ENCODE measurements at places on chromosomes 2 and 18.

- DNase-seq = no peak
These were observed 601.8 kb upstream of the ID2 start for GRCh38 chr2:8080063-8080462.

GRCh38 chr2:172084395-172084644 is 987 bp upstream of the DLX1 start:
- DNase-seq = no peak

GRCh38 chr18:23951206-23951605 is 63.3 kb upstream of the TTC39C start:
- DNase-seq = no peak

DNA sequence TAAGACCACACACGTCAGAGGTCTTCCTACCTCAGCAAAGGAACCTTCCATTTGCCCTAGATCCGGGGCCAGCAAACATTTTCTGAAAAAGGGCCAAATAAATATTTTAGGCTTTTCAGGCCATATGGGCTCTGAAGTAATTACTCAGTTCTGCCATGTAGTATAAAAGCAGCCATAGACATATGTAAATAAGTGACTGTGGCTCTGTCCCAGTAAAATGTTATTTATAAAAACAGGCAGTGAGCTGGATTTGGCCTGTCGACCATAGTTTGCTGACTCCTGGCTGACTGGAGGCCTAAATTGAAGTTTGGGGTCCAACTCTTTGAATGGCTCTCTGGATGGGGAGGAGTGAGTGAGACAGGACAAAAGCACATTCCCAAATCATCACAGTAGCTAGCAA is 49.5 kb downstream of the ABCB11 start:
- DNase-seq = no peak

DNA sequence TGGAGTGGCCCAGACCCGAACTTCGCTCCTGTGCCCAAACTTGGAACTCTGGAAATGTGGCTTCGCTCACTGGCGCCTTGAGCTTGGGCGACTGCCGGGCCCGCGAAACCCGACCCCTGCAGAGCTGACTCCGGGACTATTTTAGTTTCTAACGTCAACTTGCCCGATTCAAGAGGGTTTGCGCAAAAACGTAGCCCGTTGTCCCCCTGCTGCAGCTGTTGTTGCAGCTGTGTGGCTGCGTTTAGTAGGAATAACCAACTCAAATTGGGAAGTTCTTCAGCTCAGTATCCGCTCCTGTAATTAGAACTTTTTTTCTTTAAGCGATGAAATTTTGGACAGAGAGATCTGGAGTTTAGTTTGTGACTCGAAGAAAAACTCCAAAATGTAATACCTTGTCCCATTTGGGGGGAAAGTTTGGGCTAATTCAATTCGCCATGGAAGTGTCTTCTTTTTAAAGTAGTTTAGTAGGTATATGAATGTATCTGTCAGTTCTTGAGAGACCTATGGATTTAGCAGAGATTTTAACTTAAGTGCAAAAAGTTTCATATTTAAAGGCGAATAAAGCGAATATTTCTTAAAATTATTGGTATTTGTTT is 559 bp downstream of the MYL12A start:
- no peak for DNase-seq

- DNase-seq = no peak
These were observed 70.3 kb downstream of the KCNF1 start for GRCh38 chr2:10981941-10982431.

- DNase-seq = peak; percentile 86
These were observed 56.8 kb upstream of the MAPRE3 start for GRCh38 chr2:26913606-26913998.

DNA sequence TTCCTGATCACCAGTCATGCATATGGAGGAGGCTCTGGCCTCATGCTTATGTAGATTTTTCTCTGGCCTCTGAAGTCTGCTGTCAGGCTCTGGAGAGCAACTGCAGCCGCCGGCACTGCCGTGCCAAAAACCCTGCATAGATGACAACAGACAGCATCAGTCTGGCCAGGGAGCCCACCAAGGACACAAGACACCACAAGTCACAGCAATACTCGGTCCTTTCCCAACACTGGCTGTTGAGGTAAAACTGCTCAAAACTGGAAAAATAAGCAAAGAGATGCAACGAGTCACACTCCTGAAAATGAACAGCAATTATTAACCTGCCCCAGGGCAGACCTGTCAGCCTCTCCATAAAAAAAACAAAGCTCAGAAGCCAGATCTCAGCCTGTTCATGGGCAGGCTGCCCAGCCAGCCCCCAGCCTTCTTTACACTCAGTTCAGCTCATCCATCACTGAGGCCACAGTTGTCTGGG is 186.0 kb upstream of the RAB6C start:
- DNase-seq = no peak

- peak; percentile 67 for DNase-seq
These were observed 695 bp upstream of the BIRC6 start for GRCh38 chr2:32355976-32356680.

GRCh38 chr18:2139691-2140090 is 431.6 kb downstream of the METTL4 start:
- DNase-seq = no peak

DNA sequence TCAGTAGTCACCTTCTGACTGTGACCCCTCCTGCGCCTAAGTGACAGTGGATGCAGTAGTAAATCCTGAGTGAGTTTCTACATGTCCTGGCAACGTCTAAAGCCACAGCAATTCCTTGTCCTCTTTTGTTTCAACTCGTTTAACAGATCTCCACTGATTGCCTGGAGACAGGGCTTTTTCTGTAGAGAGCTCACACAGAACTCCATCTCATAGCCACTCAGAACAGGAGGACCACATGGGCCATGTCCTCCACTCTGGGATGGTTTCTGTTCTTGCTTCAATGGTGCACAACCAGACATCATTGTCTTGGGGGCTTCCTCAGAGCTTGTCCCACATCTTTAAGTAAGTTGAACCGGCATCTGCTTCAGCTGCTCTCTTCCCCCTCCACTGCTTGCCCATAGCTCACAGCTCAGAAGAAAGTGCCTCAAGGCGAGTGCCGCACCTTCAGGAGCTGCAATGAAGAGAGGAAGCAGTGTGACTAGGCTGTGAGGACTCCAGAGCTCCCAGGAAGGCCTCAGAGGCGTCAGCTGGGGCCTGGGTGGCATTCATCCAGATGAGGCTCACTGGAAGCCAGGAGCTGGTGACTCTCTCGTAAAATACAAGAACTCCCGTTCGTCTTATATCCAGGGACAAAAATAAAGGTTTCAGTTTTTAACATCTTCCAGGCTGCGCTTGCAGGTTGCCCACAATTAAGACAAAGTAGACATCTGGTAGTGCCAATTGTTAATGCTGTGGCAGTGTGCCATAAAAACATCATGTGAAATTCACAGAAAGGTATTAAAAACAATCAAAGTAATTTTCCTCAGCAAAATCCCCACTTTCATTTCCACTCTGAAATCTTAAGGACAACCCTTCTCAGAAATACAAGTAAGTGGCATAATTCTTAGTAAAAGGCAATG is 37.3 kb downstream of the ST3GAL5 start:
- no peak for DNase-seq

GRCh38 chr2:10348891-10349290 is 46.2 kb downstream of the HPCAL1 start:
- DNase-seq = no peak

GRCh38 chr2:98799375-98800329 is 68.7 kb upstream of the MGAT4A start:
- no peak for DNase-seq

GRCh38 chr2:223537115-223537514 is 65.0 kb downstream of the SCG2 start:
- DNase-seq = no peak

DNA sequence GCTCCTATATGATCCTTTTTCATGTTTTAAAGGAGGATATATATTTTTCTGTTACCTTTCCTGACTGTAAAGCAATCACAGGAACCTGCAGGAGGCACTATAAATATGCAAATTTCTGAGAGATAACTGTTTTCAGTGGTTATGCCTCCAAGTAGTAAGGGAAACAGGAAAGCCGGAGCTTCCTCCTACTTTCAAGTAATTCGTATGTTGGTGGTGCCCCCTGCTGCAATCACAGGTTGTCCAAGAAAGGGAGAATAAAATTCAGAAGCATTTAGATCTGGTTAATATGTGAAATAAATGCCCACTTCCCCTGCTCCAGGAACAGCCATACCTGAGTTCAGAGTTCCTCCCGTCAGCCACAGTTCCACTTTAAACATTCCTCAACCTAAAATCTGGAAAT is 12.0 kb upstream of the BCL11A start:
- no peak for DNase-seq

- peak; percentile 73 for DNase-seq
These were observed 409.9 kb downstream of the SETBP1 start for GRCh38 chr18:45090526-45091140.

DNA sequence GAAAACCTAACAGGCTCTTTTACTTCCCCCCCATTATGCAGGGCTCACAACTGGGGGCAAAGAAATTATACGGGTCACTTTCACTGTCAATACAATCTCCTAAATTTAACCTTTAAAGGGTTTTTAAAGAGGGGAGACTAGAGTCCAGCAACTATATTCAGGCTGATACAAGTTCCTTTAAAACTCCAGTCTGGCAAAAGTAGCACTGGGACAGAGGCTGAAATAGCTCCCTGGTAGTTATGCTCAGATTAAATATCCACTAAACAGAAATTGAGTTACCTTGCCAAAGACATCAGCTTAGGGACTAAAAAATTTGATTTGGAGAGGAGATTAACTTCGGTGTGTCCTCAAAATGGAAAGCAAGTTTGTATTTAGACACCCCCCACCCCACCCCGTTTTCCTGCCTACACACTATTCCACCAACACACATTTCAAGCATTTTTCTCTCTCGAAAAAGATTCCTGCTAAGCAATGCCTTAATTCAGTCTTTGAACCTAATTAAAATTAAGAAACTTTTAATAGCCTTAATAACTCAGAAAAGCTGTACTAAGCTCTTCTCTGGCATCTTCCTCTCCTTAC is 127.2 kb downstream of the OSBPL1A start:
- DNase-seq = no peak

GRCh38 chr2:211373203-211373602 is 816.8 kb downstream of the CPS1 start:
- no peak for DNase-seq

- no peak for DNase-seq
These were observed 214.9 kb downstream of the L3MBTL4 start for GRCh38 chr18:6199777-6200176.

DNA sequence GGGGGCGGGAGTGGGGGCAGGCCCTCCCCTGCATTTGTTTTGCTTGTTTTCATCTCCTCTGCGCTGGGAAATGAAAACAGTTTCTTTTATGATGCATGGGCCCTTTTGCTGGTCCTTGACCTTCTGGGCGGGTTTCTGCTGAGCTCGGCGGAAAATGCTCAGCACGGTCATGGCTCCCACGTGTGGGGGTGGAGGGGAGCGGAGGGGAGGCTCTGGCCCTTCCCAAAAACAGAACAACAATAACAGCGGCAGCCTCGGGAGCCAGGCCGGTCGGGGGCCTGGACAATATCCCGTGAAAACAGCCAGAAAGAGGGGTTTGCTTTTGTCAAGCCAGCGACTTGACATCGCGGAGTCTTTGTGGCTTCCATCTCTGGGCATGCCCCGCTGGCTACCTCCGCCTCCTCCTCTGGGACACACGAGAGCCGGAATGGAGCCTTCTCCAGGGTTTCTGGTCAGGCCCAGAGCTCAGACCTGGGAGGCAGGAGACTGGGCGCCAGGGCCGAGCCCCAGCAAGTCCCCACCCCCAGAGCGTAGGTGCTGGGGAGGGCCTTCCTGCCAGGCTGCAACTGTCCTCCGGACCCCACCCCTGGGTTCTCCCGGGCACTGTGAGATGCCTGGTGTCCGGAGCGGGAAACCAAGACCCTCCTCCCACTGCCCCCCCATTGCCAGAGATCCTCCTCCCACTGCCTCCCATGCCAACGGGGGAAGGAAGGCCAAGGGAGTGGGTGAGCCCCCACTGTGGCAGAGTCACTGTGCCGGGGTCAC is 35.9 kb upstream of the SNED1 start:
- no peak for DNase-seq

GRCh38 chr18:2406544-2406943 is 164.8 kb downstream of the METTL4 start:
- DNase-seq = no peak

DNA sequence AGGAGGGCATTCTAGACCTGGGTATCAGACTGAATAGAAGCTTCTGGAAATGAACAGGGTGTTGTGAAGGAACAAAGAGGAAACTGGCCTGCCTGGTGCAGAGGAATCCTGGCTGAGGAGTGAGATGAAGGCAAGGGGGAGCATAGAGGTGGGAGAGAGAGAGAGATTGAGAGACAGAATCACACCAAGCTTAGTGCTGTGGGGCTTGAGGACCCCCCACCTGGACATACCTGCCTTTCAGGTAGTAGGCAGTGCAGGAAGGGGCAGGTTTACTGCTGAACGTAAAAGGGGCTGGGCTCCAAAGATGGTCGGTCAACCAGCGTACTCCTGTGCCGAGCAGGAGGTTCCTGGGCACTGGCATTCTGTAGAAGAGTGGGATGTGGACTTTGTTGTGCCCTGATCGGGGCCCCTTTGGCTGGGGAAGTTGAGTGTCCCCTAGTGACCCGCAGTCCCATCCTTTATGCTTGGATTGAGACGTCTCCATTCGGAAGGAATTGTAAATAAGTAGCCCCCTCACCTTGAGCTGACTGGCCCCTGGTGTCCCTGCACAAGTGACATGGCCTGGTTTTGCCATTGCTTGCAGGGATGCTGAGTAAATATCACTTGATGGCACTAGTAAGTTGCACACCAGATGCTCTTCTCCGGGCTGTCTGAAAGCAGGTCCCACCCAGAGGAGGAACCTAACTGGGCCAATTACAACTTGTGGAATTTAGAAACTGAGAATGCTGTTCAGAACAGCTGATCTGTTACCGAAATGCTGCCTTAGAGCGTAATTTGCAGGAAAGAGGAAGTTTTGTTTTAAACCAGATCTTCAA is 1.4 kb downstream of the UBE2F start:
- DNase-seq = peak; percentile 22

- DNase-seq = no peak
These were observed 108.0 kb downstream of the FAM168B start for GRCh38 chr2:130985206-130985780.

GRCh38 chr18:77374446-77374805 is 124.8 kb downstream of the GALR1 start:
- no peak for DNase-seq

GRCh38 chr2:188819792-188820191 is 154.4 kb upstream of the COL3A1 start:
- no peak for DNase-seq

DNA sequence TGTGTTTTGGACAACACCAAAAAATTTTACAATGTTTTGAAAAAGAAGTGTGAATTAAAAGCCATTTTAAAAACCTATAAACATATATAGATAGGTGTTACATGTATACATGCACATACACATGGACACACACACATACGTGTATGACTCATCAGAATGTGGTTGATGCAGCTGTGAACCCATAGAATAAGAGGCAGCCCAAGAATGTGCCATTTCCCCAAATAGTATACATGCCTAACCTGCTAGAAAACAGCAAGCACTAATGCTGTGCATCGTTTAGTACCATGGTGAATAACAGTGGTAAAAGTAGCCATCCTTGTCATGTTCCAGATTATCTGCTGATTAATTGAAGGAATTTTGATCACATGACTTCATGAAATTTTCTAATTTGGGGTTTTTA is 149.0 kb downstream of the DSEL start:
- no peak for DNase-seq
